ENCODE measurements at places on chromosomes 3 and 15.

- no peak for DNase-seq
Observed at GRCh38 chr15:80636675-80637074, 58.4 kb upstream of the ABHD17C start.

DNA sequence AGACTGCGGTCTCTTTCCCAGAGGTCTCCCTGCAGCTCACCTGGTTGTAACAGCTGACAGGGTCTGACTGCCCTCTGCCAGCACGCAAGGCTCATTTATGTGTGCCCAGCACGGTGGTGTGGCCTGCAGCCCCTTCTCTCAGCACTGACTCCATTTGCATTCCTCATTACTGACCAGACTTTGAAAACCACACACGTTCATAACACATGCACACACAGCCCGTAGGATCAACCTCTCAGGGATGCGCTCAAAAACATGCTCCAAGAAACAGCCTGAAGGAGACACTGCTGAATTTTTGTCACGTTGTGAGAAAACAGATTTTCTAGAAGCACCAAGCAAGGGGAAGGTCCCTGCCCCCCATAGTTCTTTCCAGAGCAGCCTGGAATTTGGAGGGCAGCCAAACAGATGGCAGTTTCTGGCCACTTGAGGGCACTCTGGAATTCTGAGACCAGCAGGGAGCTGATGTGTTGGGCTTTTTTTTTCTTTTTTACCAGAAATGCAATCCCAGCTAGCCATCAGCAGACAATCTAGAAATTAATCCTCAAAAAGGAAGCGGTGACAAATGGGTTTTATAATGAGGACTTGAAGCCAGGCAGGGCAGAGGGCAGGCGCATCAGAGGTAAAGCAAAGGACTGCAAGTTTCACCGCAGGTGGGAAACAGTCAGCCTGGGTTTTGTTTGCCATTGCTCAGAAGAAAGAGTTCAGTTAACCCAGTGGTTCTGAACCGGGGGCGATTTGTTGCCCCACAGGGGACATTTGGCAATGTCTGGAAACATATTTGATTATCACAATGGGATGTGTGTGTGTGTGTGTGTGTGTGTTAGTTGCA is 170.5 kb upstream of the PROK2 start:
- DNase-seq: peak; percentile 93

GRCh38 chr15:67444100-67444499 is 76.8 kb upstream of the C15orf61 start:
- DNase-seq: no peak

DNA sequence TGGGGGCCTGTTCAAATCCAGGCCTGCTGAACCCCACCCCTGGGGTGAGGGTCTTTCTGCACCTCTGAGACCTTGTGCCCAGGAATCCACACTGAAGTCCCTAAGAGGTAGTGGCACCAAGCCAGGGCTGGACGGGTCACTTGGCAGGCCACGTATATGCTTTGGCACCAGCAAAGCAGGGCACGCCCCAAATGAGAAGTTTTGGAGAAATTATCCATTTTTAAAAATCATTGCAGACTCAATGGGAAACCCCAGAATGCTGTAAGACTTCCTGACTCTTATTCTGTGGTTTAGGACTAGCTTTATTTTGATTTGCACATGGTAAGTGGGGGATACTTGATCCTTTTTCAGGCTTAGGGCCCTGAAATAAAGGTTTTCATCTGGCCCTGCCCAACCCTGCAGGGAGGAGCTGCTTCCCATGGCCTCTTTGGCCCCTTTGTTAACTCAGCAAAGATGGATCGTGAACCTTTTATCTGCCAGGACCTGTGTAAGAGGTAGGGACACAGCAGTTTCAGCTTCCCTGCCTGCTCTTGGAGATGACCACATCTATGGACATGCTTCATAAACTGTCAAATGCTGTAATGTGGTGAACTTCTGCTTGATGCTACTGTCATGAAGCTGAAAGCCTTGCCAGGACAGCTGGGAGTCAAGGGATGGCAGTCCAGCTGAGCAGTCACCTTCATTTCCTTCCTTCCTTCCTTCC is 88.0 kb downstream of the HMG20A start:
- DNase-seq: peak; percentile 39

GRCh38 chr3:70264122-70264780 is 48.2 kb downstream of the MDFIC2 start:
- no peak for DNase-seq

DNA sequence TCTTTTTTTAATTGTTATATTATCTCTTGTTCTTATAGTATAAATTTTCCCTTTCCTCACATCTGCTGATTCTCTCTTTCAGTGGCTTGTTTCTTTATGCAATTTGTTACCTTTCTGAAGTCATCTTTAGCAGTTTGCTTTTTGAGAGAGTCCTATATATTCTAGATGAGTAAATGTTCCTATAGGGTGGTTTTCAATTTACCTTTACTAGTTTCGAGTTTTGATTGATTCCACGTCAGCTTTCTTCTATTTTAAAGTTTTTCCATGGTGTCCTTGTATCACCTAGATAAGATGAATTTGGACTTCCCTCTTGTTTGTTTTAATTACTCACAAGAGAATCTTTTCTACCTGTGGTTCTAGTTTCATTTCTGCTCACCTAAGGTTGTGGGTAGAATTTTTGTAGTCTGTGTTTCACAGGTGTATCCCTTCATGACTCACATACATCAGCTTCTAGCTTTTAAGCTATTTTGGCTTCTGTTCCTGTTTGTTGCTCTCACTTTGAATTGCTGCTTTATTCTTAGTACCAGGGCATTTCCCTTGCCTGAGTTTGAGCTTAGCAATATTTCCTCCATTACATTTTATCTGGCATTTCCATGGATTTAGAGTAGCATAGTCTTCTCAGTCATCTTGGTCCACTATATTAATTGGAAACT is 6.4 kb downstream of the TEX9 start:
- no peak for DNase-seq

- no peak for DNase-seq
Observed at GRCh38 chr3:4583416-4583815, 90.3 kb downstream of the ITPR1 start.

DNA sequence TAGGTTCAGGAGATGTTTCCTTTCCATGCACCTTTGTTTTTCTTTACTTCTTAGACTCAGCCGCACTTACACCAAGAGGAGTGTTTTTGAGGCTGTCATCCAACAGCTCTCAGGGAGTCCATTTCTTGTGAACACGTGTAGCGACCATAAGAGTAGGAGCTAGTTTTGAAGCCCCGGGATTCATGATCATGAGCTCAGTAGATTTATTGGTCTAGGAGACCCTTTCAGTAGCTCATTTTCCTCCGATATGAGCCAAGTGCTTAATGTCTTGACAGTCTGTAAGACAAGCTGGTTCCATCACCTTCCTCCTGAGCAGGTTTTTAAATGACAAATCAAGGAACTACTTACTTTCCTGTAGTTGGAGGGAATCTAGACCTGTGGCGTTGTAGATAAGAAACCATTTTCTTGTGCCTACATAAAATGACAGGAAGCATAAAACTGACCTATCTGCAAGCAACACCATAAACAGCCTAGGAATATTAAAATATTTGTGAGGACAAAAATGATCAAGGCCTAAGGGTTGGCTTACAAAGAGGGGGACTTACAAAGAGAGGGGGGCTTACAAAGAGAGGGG is 172.6 kb upstream of the BHLHE40 start:
- DNase-seq: no peak

DNA sequence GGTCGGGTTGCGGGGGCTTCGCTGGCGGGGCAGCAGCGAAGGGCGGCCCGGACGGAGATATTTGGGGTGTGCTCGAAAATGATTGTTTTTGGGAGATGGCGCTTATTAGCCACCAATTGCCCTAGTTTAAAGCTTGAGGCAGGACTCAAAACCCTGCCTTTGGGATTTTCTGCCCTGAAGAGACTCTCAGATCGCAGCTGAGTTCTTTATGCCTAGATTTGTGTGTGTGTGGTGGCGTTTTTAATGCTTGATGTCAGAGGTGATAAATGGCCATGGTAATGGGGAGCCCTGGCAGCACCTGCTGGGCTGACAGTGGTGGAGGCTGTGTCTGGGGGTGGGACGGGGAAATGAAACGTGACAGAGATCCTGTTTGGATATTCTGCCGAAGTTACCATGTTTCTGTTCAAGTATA is 604 bp downstream of the KCTD6 start:
- peak; percentile 39 for DNase-seq

- DNase-seq: no peak
Observed at GRCh38 chr3:99087277-99087676, 185.8 kb upstream of the DCBLD2 start.

GRCh38 chr3:54086652-54087405 is 35.5 kb upstream of the CACNA2D3 start:
- no peak for DNase-seq

GRCh38 chr3:155368786-155369185 is 75.3 kb upstream of the STRIT1 start:
- no peak for DNase-seq

GRCh38 chr3:191085091-191085490 is 114.0 kb upstream of the OSTN start:
- peak; percentile 51 for DNase-seq
